ENCODE measurements at places on chromosomes 2 and 18.

DNA sequence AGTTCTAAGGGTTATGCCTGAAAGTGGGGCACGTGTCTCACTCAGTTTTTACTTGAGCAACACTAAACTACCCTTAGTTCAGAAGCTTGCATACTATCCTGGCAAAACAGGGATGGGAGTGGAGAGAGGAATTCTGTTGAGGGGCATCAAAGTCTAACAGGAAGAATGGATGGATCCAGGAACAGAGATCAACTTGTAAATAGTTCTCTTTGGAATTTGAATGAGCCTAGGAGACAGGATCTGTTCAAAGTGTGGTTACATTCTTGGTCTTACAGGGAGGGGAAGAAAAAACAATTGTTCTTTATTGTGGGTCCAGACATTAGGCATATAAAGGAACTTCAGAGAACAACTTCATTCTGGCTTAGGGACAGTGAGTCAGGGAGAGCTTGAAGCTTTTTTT lies 560.2 kb downstream of the CNTNAP5 start:
- no peak for DNase-seq

DNA sequence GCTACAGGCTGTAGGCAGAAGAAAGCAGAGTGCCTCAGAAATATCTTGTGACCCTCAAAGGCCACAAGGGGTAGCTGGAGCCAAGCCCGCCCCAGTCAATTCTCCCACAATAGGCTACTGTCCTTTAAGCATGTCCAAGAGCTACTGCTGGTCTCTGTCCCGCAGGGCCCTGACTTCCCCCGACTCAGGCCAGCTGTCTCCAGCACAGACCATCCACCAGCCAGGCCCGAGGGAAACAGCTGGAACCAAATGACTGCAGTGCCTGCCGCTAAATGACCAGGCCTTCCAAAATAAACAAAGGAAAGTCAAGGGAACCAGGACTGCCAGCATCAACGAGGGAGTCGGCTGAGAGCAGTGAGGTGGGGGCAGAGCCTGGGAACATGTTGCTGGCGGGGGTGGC lies 36.7 kb downstream of the MCFD2 start:
- no peak for DNase-seq

DNA sequence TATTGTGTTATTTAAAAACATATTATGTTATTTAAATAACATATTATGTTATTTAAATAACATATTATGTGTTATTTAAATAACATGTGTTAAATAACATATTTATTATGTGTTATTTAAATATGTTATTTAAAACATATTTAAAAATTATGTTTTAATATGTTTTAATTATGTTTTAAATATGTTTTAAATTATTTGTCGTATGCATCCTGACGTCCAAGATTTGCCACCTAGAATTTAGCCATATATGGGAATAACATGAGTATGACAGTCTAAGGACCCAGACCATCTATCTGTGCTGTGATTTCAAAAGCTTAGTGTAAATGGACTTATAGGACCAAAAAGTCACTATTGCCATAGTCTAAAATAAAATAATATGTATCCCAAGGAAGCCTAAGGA lies 484.3 kb upstream of the KLHL29 start:
- DNase-seq: no peak

GRCh38 chr2:174756743-174757142 lies 7.5 kb downstream of the CHRNA1 start:
- no peak for DNase-seq

DNA sequence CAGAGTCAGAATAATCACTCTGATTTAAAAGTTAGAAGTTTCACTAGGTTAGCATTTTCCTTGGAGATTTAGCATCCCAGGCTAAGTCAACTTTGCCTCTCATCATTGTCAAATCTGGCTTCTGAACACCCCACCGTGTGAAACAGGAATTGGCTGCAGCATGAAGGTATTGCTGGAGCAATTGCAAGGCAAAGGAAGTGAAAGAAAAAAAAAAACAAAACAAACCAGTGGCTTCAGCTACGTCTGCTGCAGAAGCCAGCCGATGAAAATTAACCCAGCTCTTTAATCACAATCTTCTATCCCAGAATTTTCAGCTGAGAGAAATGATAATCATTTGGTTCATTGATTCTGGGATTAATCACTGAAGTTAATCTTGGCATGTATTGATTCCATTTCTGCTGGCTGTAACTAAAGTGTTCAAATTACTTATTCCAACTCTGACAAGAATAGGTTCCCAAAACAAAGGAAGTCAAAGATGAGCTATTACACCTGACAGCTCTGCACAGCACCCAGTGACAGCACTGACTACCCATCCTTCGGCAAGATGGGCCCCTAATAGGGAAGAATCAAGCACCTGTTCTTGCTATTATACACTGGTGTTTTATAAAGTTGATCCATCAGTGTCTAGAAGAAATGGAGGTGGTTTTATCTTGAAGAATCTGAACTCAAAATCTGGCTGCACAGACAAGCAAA lies 42.7 kb upstream of the REG3G start:
- DNase-seq: no peak

GRCh38 chr2:177348118-177348654 lies 44.4 kb upstream of the AGPS start:
- DNase-seq: no peak

DNA sequence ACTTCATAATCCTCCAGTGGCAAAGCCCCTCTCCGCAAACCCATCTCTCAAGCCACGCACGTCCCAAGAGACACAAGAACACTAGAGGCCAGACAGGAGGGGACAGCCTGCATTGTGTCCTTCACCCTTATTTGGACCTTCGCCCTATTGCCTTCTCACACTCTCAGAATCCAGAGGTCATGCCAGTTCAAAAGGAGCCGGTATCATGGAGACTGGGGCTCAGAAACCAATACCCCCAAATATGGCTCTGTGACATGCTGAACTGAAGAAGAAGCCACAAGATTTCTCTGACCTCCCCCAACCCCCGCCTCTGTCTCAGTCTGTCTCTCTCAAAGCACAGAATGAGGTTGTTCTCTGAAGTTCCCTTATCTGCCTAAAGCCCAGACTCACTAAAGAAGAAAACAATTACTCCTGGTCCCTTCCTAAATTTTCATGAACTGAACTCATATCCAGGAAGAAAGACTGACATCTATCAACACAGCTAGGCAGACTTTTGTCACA lies 19.2 kb upstream of the SPATA3 start:
- no peak for DNase-seq

DNA sequence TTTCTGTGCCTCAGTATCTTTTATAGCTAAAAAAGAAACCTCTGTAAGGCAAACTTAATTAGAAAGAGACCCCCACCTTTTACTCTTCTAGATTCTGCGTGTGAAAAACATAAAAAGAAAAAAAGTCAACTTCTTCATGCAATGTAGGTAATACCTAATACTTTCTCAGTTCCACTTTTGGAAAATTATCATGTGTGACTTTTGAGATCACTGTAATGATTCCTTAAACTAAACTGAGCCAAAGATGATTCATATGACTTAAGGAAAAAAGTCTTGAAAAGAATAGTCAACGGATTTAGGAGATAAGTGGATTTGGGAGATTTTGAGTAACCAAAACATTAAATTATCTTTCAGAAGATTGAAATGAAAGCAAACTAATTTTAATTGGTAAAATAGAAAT lies 48.9 kb downstream of the PLEKHA3 start:
- DNase-seq: no peak

GRCh38 chr18:23232331-23232730 lies 97.0 kb downstream of the CABLES1 start:
- DNase-seq: no peak

DNA sequence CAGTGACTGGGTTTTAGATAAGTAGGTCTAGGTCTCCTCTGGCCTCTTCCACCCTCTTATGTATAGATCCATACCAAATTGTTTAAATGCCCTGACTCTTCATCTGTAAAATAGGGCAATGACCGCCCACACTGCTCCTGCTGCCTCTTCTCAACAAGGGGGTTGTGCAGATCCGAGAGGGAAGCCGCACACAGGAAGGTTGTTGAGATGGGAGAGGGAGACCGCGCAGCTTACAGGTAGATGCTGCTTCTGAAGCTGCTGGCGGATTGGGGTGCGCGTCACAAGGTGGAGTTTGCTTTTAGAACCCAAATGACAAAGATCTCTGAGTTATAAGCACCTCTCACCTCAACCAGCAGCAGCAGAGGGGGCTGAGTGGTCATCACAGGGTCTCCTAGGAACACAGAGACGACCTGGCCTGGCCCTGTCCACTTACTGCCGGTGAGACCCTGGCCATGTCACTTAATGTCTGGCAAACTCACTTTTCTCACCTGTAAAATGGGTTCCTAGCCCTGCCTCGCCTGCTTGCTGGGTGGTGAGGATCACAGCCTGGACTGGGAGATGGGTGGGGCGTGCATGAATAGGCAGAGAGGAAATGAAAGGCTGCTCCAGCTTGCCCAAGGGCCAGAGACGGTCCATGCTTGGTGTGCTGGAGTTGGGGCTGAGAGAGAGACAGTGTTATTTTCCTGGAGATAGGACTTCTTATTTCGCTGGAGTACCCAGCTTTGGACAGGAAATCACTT lies 251.3 kb downstream of the EIPR1 start:
- no peak for DNase-seq

DNA sequence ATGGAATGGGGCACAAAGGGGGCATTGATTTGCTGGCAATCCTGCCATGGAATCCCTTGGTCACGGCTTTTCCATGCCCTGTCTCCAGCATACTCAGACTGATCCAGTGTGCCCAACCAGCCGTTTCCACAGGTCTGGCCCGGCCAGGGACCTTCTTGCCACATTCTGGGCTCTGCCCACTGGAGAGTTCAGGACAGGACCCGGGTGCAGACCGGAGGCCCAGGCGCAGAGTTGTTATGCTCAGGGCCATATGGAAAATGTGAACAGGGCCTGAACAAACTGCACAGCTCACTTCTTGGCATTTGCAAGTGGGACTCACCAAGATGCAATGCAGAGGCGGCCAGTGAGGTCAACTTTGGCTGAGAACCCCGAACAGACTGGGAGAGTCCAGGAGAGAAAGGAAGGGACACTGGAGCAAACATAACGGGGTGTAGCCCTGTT lies 15.6 kb upstream of the ASAP2 start:
- DNase-seq: no peak

DNA sequence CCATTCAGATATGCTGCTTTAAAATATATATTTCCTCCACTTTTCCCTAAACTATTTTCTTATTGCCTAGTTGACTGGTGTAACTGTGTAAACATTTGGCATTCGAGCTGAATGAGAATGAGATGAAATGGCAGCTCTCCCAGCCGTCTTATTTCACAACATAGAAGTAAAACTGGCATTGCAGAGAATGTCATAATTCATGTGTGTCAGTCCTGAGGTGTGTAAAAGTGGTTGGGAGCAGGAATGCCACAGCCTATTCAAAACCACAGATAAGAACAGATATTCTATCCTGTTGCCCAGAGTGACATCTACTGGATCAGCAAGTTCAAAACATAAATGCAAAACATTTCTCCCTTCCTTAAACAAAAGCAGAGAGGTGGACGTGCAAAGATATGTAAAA lies 565.5 kb upstream of the CHAC2 start:
- DNase-seq: no peak

GRCh38 chr2:109336296-109336695 lies 207.3 kb downstream of the SH3RF3 start:
- no peak for DNase-seq

DNA sequence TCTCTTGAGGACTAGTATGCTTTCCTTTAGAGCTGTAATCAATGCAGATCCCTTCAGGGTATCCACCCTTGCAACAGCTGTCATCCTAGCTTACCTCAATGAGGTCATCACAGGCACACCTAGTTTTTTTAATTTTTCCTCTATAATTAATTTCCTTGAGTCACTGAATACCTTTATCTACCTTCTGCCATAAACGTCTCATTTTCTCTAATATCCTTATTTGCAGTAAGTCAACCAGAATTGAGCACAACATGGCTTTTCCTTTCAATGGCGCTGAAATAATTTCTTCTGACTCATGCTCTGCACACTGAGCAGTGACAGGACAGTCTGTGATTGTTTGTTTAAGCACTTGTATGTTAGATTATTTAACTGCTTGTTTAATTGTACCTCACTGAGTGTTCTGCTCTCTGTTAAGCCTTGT lies 49.4 kb downstream of the ETAA1 start:
- no peak for DNase-seq

DNA sequence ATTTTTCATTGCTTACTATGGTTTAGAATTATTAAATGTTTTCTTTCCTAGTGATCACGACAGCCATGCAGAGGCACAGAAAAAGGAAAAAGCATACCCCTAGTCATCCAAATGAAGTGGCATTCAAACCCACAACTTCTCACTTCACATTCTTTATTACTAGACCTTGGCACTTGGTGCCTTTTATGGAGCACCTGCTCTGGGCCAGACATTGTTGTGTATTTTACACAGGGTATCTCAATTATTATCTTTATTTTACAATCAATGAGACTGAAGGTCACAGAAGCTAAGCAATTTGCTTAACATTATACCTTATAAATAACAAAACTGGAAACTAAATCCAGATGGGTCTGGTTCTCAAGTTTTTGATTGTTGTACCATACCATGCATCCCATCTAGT lies 235.3 kb downstream of the LRATD1 start:
- no peak for DNase-seq

DNA sequence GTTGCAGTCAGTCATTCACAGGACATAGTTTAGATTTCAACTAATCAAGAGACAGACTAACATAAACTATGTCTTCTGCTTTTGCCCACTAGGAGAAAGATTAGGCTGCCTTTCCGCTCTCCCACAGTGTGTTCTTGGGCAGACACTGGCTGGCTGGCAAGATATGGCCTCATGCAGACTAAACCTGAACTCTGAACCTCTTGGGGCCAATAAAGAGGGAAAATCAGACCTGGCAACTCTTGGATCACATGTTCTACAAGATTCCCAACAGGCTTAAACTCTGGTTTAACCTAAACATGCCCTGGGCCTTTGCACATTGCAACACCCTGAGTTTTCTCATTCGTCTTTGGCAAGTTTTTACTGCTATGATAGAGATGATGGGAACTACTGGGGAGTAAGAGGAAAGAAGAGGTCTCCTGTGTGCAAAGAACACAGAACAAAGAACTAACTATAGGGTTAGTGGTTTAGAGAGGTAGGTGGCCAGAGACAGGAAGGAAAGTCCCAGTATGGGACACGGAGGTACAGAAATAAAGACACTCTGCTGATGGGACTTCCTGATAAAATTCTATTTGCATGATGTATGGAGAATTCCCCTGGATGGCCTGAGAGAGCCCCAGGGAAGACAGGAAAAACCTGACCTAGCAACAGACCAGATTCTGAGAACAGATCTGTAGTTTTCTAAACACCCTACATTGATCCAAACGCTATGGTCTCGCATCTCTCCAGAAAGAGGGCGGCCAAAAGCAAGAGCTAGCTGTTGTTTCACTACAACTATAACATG lies 2.0 kb upstream of the ATRAID start:
- no peak for DNase-seq

DNA sequence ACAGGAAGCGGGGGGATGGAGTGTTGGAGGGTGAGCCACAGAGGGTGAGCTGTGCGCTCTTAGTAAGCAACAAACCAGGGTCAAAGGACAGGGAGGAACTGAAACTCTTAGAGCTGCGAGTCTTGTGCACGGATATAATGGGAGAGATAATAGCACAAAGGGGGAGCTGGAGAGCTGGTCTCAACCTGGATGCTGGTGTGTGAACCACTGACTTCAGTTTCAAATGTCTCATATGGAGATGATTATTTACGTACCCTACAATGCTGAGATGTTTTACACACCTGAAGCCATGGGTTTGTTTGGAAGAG lies 35.9 kb downstream of the PTGR3 start:
- no peak for DNase-seq
